ENCODE measurements at places on chromosomes 13 and 19. TPM values are rescaled to one million over a fixed set of nuclear protein-coding genes. Genes with fewer than 3 reads are reported as not detected.
A peak's percentile ranks its signal among the peaks of the same experiment; 100 is the strongest.

DNA sequence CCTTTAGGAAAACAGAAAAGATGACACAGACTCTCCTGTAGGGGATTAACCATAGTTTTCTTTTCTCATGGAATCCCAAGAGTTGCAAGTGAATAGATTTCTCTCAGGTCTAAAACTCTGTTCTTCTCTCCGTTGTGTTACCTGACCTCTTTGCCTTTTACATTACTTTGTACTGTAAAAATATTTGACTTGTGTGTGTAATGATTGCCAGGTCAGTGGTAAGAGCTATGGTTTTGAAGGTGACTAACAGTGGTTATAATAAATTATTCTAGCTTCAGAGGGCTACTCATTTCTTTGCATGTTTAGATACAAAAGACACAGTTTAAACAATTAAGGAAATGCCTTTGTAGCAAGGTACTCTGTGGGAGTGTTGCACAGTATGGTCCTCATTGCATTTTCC, 23.0 kb upstream of the PSG2 start:
- DNase-seq: no peak

The CRX gene
- not detected for total RNA-seq

DNA sequence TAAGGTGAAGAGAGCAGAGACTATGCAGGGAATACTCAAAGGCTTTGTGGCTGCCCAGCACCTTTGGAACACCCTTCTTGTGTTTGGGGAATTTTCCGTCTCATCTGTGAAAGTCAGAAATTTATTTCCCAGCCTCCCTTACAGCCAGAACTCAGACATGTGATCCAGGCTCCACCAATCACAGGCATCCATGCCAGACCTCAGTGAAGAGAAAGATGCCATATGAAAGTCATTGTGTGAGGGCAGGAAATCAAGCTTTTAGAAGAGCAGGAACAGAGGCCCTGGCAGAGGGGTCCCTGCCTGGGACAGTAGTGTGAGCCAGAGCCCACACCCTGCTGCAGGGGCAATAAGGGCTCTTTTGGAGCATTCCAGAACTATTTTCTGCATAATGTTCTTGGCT, 12.1 kb downstream of the CCDC70 start:
- no peak for DNase-seq

GRCh38 chr13:85567909-85568308, 231.3 kb downstream of the SLITRK6 start:
- no peak for DNase-seq

GRCh38 chr19:37413313-37414084, 42.6 kb downstream of the ZNF527 start:
- no peak for DNase-seq

The C19orf38 gene
- total RNA-seq: not detected

The SIGLECL1 gene
- total RNA-seq: 0.06 TPM

DNA sequence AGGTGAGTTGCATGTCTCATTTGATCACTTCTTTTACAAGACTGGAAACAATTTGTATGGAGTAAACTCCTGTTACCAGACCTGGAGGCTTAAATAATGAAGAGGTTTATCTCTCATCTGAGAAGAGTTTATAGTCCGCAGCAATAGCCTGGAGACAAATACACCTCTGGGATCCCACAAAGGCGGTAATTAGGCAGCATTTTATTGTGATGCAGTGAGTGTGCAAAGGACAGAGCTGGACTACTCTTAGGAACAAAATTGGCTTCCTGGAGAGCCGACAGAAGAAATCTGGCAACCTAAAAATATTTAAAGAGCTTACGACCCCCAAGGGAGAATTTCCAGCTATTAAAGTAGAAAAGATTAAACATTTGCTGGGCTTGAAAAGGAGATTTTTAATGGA, 11.8 kb upstream of the KATNAL1 start:
- DNase-seq: no peak

The KLHL1 gene
- total RNA-seq: not detected

The RUVBL2 gene
- 590 TPM for total RNA-seq

The CPB2 gene
- total RNA-seq: not detected

DNA sequence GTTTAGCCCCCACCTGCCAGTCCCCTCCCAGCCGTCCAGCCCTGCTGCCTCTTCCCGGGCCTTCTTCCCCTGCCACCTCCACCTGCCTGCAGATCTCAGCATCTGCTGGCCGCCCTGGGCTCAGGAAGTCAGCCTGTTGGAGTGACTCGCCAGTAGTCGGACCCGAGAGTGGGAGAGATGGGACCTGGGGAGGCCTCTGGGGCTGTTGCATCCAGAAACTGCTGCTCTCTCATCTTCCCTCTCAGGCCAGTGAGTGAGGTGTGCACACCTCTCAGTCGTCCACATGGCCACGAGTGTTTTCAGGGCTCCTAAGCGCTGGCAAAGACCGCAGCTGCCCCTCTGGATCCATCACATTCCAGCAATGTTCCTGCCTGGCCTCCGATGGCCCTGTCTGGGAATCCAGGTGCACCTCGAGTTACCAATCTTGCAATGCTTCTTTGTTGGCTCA, 151.8 kb upstream of the SOX1 start:
- DNase-seq: no peak

The OR7E24 gene
- not detected for total RNA-seq

- DNase-seq: peak; percentile 92
These were observed 5.2 kb upstream of the LMNB2 start for GRCh38 chr19:2461751-2462634.

DNA sequence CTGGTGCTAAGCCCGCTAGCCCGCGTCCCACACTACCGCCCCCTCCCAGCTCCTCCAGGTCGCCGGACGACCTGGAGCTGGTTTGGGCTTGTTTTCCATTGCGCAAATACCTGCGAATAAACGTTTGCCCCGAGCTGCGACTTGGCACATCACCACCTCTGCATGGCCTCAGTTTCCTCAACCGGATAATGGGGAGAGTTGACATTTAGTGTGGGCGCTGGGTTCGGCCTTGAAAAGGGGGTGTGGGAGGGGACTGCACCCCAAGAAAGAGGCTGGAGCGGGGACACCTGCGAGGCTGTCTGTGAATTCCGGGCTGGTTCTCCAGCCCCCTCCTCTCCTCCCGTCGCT, 11.0 kb upstream of the JUND start:
- peak; percentile 26 for DNase-seq

GRCh38 chr19:10842788-10843187, 5.4 kb upstream of the C19orf38 start:
- no peak for DNase-seq

The CTXN1 gene
- total RNA-seq: 1.2 TPM

The CHAMP1 gene
- total RNA-seq: 5.2 TPM

The SAMD1 gene
- 121 TPM for total RNA-seq

GRCh38 chr19:29520390-29520789, 5.4 kb upstream of the VSTM2B start:
- DNase-seq: no peak

The C5AR1 gene
- not detected for total RNA-seq

DNA sequence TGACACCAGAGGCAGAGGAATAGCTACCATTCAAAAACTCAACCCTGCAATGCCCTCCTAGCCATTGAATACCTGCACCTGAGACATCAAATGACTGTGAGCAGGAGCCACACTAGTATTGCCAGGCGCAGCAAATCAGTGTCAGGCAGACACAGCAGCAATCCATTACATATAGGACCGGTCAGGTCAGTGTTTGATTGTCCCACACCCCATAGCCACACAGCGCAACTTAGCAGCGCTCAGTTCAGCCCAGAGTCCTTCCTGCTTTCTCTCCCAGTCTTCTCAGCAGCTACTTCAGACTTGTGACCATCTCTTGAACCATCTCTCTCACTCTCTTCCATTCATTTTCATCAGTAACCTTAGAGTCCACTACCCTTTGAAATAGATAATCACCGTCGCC, 181.6 kb upstream of the GPR12 start:
- DNase-seq: no peak

DNA sequence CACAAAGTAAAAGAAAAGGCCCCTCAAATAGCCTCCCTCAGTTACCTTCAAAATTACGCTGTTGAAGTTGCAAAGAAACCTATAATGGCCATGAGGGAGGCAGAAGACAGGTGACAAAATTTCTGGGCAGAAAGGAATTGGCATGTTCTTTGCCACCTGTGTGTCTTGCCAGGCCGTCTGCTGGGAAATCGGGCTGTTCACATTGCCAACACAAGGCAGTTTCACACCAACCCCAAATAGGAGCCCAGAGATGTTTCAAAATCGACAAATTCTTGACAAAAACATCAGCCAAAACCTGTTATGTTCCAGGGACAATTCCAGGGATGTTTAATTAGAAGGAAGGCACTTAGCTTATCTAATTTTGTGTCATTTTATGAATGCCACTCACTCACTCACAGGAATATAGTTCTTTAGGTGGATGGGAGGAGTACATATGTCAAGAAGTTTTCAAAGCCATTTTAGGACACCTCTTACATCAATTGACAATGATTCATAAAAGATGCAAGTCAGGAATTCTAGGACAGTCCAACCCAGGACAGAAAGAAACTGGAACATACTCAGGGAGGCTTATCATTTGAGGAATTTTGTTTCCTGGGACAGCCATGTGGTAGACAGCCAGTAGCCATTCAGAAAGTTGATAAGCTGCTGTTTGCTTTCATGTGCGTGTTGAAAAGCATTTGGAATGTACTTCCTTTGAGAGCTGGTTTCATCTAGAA, 164.5 kb downstream of the RGCC start:
- DNase-seq: no peak

DNA sequence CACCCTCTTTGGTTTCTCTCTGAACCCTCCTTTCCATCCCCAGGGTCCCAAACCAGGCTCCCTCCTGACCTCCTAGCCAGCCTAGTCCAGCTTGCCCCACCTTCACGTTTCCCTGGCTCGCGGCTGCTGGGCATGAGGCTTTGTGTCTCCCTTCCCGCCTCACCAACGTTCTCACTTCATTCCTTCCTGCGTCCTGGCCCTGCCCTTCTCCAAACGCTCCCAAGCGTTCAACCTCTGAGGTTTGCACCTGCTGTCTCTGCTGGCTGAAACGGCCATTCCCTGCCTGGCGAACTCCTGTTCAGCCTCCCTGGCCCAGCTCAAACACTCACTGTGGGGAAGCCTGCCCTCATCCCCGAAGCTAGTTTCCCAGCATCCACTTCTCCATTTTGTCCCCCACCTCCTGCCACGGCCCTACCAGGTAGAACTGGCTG, 12.4 kb downstream of the EPS8L1 start:
- DNase-seq: no peak

DNA sequence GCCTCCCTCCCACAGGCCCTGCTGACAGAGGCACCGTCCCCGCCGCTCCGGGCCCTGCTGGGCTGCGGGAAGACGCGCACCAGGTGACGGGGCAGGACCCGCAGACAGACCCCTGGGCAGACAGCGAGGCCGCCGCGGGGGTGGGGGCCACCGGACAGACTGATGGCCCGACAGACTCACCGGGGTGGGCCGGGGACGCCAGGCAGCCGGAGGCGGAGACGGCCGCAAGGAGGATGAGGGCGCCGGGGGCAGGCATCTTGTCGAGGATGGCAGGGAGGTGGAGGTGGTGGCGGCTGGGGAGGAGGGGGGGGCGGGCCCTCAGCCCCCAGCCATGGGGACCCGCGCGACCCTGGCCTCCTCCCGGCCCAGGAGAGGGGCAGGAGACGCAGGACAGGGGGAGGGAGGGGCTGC, 309 bp downstream of the LMTK3 start:
- no peak for DNase-seq

DNA sequence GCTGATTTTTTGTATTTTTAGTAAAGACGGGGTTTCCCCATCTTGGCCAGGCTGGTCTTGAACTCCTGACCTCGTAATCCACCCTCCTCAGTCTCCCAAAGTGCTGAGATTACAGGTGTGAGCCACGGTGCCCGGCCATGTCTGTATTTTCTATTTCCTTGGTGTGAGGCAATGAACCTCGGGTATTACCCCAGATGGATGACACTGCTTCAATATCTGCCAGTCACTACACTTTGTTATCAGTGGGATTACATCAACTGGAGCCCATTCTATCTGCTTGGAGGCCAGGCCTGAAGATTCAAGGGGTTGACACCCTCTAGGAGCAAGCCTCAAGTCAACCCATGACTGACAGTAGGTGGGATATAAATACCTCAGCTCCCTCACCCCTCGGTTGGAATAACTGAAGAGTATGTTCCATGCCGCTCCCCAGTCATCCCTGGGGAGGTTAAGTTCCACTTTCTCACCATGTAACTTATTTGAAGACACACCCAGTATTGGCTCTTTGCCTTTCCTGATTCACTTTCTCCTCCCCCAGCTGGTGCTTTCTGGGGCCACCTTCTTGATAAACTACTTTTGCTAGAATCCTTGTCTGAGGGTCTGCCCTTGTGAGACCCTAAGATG, 992 bp upstream of the ADGRE1 start:
- DNase-seq: no peak

The PIH1D1 gene
- total RNA-seq: 200 TPM

- DNase-seq: no peak
These were observed 122.6 kb upstream of the GJB6 start for GRCh38 chr13:20354722-20355121.

DNA sequence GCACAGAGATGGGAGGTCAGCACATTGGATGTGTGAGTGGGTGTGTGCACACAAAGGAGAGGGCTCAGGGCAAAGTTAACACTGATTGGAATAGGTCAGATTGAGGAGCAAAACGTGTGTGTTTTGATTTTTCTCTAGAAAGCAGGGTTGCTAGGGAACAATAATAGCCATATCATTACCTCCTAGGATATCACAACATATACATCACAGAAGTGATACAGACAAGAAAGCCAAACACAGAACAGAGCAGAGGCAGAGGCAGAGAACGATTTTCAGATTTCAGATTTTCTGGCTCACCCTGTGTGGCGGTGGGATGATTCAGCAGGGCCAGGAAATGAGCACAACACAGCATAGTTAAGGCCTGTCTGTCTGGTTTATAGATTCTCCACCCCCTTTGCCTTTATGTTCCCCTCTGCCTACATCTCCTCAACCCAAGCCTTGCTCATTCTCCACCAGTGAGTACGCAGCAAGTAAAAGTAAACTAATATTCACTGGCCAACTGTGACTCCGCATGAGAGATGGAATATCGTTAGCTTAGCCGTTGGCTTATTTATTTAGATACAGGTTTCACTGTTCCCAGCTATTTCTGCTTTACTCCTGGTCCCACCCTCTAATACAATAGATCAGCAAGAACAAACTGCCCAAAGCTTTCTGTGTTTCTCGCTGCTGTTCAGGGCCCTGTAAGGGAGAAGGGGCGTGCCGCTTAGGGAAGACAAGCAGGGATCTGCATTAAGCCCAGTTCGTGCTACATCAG, 182.7 kb upstream of the TSC22D1 start:
- peak; percentile 90 for DNase-seq

GRCh38 chr13:99386911-99387788, 80.0 kb upstream of the GPR183 start:
- peak; percentile 47 for DNase-seq

GRCh38 chr13:111541752-111542529, 221.5 kb downstream of the TEX29 start:
- no peak for DNase-seq

Measured in Daoy (cell line).